ENCODE measurements at places on chromosomes 3 and 15.

GRCh38 chr3:113751141-113751540 is 4.3 kb downstream of the ATP6V1A start:
- DNase-seq, result no peak

DNA sequence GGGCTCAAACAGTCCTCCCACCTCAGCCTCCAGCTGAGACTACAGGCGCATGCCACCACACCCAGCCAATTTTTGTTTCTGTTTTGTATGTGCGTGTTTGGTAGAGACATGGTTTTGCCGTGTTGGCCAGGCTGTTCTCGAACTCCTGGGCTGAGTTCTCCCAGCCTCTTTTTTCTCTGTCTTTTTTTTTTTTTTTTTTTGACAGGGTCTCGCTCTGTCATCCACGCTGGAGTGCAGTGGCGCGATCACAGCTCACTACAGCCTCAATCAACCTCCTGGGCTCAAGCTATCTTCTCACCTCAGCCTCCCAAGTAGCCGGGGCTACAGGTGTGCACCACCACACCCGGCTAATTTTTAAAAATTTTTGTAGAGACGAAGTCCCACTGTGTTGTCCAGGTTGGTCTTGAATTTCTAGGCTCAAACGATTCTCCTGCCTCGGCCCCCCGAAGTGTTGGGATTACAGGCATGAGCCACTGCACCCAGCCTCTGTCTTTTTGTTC is 867 bp upstream of the DCAF1 start:
- no peak for DNase-seq

DNA sequence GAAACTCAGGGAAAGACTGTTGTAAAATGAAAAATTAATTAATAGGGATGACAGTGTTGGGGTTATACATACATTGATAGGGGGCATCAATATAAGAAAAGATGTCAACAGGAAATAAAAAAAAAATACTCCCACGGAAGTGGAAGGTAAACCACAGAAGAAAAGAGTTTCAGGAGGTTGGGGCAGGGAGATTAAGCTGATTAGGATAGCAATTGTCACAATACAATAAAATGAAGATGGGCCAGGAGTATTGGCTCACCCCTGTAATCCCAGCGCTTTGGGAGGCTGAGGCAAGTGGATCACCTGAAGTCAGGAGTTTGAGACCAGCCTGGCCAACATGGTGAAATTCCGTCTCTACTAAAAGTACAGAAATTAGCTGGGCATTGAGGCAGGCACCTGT is 536.1 kb downstream of the AGBL1 start:
- no peak for DNase-seq

- no peak for DNase-seq
Measured at GRCh38 chr3:25556447-25556846, 108.3 kb downstream of the TOP2B start.

DNA sequence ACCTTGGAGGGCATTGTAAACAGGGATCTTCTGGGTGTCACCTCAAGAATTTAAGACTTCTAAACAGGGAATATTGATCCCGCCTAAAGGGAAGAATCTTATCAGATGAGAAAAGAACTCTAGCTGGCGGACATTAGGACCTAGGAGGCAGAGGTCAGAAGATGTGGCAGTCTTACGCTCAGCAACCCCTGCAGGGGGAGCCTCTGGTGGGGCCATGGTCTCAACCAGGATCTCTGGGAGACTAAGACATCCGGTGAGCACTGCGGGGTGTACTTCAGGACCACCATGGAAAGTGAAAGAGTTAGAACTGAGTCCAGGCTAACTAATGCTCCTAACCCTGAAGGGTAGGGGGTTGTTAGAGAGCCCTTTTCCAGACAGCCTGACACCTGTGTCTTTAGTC is 295.2 kb downstream of the VGLL3 start:
- no peak for DNase-seq

GRCh38 chr3:93973131-93974126 is at the start of gene PROS1:
TSS of gene PROS1 (minus strand) at chr3:93973896. CDS start at chr3:93973749, 147 bp downstream.
- DNase-seq, result peak; percentile 55

- no peak for DNase-seq
Measured at GRCh38 chr3:1252061-1252430, 159.2 kb downstream of the CNTN6 start.

DNA sequence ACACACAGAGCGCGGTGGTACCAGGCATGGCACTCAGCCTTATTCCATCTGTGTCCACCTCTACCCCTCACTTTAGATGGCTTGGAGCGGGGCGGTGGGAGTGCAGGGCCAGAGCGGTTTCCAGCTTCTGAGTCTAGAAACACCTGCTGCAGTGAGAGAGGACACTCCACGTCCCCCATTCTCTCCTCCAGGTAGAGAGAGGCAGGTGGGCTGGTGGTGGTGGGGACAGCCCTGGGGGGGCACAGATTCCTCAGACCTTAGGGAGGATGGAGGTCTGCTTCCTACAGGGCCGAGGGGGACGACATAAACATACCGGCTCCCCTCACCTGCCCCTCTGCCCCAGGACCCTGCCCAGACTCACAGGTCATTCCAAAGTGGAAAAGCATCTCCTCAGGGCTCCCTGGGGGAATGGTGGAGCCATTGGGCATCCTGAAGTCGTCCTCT is 40.4 kb downstream of the MUC20 start:
- DNase-seq, result no peak

DNA sequence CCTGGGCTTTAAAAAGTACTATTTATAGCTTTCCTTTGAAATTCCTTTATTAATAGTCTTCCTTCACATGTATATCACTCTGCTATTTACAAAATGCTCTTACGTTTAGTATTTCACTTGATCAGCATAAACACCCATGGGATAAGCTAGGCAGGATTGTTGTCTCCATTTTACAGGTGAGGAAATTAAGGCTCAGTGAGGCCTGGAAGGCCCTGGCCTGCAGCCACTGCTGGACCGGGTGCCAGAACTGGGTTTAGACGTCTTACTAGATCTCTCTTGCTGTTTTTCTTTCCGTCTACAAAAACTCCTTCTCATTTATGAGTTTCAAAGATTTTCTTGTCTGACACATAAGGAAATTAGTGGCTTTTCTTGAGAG is 236.4 kb downstream of the LPP start:
- DNase-seq, result no peak

DNA sequence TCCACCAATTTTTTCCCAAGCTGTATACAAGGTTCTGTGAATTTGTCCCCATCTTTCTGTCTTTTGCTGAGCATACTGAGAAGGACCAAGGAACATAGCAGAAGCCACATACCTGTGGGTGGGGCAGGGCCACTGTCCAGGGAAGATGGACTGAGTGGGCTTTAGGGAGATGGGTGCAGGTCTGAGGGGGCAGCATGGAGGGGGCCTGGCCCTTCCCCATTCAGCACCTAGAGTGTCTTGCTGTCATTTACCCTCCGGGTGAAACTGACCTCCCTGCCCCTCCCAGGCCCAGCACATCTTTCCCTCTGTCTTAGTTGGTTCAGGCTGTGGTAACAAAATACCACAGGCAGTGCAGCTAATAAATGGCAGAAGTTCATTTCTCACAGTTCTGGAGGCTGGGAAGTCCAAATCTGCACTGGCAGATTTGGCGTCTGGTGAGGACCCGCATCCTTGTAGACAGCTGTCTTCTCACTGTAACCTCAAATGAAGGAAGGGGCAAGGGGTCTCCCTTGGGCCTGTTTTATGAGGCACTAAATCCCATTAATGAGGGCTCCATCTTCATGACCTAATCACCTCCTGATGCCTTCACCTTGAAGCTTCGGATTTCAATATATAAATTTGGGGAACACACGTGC is 180.0 kb upstream of the SMAD3 start:
- DNase-seq, result no peak

DNA sequence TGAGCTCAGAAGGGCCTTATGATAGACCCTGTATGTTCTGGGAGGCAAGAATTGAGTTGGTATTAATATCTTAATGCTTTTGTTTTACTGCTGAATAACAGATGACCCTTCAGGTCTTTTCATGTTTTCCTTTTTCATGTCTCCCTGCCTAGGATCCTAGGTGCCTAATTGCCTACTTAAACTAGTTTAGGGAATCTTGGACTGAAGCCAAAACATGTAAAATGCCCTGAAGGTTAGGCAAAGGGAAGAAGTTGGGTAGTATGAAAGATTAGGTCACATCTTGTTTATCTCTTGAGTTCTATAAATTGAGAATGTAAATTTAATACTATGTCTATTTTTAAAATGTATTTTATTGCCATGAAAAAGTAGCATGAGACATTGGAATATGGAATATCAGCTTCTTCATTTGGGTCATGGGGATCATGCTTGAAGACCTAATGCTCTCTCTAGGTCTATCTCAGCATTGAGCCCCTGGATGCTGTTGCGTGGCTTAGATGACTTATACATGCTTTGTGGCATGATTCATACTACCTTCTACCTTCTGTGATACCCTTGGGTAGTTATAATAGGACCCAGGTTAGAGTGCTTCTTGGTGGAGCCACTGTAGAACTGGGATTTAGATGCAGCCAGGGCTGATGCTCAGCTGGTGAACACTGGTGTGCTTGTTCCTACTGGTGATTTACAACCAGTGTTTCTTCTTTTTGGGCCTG is 26.4 kb downstream of the RBM6 start:
- DNase-seq, result no peak

GRCh38 chr3:114566162-114566755 is 272.4 kb downstream of the TIGIT start:
- peak; percentile 28 for DNase-seq

GRCh38 chr15:95816591-95816990 is 513.9 kb upstream of the NR2F2 start:
- no peak for DNase-seq

DNA sequence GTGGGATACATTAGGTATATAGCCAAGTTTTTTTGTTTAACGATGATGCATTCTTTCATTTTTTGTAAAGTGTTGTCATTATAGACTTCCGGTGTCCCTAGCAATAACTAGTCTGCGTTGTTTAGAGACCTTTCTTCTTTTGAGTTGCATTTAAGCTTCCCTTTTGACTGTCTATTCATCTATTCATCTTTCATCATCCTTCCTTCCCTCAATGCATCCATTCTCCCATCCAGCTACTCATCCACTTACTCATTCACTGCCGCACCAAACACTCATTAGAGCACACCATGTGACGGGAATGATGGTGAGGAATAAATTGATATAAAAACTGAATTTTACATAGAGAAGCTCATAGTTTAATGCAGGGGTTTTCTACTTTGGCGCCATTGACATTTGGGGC is 32.9 kb downstream of the OR4F15 start:
- no peak for DNase-seq

- peak; percentile 79 for DNase-seq
Measured at GRCh38 chr3:44685128-44685800, 27.2 kb upstream of the ZNF502 start.

DNA sequence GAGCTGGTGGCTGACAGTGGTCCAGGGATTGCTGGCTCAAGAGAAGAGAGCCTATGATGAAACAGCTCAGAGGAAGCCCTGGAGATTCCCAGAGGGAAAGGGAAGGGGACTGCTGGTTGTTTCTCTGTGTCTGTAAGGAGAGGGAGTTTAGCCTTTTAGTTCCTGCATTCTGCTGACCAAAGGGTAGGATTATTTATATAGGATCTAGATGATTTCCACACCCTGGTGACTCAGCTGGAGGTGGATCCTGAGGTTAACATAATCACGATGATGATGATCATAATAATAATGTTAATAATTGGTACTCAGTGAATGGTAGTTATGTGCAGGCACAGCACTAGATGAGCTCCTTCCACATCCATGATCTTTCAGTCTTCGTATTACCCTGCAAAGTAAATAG is 144.9 kb downstream of the EPHB1 start:
- DNase-seq, result no peak
